ENCODE measurements at places on chromosomes 6 and 20.

GRCh38 chr6:30882204-30882758 is 2.0 kb upstream of the DDR1 start:
- DNase-seq = peak; percentile 70

- peak; percentile 84 for DNase-seq
Observed at GRCh38 chr6:27518881-27519795, 46.2 kb upstream of the ZNF184 start.

GRCh38 chr6:91864911-91865310 is 1278.0 kb upstream of the MAP3K7 start:
- DNase-seq = peak; percentile 5

DNA sequence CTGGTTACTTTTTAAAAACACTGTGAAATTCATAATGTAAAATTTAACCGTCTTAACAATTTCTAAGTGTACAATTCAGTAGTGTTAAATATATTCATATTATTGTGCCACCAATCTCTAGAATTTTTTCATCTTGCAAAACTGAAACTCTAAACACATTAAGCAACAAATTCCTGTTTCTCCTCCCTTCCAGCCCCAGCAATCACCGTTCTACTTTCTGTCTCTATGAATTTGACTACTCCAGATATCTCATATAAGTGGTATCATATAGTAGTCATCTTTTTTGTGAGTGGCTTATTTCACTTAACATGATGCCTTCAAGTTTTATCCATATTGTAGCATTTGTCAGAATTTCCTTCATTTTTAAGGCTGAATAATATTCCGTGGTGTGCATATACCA is 44.7 kb downstream of the RSPH3 start:
- no peak for DNase-seq

DNA sequence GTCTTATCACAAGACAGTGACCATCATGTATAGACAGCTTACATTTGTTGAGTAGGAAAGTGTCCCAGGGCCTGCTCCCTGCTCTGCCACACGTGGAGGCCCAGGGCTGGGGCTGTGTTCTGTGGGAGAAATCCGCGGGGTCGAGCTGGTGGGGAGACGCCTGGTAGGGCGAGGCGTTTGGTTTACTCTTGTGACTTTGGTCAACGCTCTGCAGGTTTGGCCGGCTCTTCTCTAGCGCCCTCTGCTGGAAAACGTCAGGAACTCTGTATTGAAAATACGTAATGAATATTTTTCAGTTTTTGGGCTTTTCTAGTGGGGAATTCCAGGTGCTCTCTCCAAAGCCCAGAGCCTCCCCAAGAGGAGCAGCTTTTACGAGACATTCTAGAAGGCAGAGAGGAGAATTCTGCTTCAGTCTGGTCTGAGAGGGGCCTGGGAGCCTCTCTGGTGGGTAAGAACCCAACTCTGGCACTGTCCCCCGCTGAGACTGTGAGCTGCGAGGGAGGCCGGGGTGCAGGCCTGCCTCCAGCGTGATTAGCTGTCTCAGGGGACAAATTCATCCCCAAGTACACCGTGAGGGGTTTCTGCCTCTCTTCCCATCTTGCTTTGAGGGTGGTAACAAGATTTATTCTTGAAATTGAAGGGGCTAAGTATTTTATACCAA is 112.6 kb upstream of the RALGAPA2 start:
- peak; percentile 77 for DNase-seq

- DNase-seq = no peak
Observed at GRCh38 chr6:45687570-45687969, 309.8 kb upstream of the SUPT3H start.

DNA sequence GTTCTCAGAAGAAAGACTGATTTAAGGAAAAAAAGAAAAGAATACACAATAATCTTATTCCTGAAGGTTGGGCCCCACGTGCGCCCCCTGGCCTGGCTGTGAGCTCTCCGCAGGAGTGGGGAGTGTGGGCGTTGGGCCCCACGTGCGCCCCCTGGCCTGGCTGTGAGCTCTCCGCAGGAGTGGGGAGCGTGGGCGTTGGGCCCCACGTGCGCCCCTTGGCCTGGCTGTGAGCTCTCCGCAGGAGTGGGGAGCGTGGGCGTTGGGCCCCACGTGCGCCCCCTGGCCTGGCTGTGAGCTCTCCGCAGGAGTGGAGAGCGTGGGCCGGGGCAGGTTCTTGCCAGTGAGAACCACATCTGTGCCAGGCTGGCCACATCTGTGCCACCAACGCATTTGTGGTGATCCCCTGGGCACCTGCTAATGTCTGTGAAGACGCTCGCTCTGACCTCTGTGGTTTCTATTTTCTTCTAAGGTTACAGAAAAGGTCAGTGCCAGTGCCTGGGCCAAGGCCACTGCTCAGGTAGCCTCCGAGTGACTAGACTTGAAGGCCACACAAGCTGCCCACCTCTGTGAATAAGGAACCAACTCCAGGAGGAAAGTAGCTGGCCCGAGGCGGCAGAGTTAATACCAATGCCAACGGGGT is 41.0 kb downstream of the WDR27 start:
- DNase-seq = no peak

- no peak for DNase-seq
Observed at GRCh38 chr20:44001667-44002596, 87.3 kb downstream of the TOX2 start.

- no peak for DNase-seq
Observed at GRCh38 chr6:66126358-66126757, 419.3 kb upstream of the EYS start.

- no peak for DNase-seq
Observed at GRCh38 chr20:25043499-25044260, 14.3 kb downstream of the ACSS1 start.

DNA sequence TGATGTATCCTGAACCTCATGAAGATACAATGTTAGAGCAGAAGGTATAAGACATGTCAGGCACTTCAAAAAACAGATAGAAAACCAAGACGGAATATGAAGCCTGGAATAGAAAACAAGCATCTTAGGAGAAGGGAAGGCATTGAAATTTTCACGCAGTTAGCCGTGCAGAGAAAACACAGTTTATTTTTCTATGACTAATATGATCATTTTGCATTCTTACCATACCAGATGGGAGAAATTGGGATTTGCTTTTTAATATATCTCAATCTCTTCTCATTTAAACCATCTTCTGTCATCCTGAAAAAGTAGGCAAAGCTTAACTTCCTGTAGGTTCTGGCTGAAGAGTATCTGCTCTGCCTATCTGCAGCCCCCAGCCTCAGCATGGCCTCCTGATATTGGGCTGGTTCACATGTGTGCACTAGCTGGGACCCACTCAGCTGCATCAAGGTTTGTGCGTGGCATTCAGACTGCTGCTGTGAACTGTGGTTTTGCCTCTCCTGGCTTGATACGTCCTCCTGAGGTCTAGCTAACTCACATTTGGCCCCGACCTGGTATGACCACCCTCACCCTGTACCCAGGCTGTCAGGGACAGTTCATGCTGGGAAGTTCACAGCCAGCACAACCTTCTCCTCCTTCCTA is 392.5 kb upstream of the SASH1 start:
- DNase-seq = no peak

DNA sequence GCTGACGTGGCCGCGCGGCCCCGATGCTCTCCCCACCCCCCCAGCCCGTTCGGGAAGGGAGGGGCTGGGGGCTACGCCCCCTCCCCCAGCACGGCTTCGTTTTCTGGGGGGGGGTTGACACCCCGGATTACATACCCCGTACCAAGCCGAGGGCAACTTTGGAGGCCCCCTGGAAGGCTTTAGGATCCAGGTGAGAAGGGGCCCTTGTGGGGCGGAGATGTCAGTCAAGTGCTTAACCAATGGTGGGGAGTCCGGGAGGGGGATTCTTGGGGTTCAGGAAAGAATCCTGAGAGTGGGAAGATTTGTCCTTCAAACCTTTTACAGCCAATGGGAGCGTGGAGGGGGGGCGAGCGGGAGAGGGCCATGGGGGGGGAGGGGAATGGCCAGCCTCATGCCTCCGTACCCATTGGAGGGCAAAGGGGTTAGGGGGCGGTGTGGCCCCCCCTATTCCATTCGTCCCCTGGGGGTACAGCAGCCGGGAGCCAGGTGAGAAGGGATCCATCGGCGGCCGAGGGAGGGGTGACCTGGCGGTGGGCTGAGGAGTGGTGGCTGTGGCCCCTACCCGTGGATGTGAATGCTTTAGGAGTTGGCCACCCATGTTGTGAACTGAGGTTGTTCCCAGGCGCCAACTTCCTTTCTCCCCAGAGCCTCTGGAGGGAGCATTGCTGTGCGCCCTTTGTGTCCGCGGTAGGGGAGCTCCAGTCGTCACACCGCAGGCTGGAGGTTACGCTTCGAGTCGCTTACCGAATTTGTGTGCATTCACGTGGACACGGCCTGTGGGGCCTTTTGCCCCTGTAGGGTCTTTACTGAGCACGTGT is 682 bp downstream of the BRD2 start:
- peak; percentile 89 for DNase-seq

DNA sequence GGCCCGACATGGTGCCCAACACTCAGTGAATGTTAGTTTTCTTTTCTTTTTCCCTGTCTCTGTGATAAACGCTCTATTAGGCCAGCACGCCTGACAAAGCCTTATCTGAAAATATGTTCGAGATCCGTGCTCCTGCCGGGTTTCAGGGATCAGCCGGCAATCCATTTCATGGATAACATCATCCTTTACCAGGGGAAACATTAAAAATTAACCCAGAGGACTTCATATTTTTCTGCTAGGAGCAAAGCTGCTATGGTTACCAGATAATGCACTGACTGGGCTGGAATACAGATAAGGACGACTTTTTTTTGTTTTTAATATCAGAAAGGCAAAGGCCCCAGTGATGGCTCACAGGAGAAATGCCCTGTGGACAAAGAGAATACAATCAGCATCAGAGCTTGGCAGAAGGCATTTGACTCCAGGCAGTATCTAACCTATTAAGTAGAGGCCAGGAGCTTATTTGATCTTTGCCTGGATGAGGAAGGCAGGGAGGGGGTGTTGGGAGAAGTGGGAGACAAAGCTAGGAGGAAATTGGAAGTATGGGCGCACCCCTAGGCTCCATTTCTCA is 482.0 kb upstream of the CHD6 start:
- no peak for DNase-seq

DNA sequence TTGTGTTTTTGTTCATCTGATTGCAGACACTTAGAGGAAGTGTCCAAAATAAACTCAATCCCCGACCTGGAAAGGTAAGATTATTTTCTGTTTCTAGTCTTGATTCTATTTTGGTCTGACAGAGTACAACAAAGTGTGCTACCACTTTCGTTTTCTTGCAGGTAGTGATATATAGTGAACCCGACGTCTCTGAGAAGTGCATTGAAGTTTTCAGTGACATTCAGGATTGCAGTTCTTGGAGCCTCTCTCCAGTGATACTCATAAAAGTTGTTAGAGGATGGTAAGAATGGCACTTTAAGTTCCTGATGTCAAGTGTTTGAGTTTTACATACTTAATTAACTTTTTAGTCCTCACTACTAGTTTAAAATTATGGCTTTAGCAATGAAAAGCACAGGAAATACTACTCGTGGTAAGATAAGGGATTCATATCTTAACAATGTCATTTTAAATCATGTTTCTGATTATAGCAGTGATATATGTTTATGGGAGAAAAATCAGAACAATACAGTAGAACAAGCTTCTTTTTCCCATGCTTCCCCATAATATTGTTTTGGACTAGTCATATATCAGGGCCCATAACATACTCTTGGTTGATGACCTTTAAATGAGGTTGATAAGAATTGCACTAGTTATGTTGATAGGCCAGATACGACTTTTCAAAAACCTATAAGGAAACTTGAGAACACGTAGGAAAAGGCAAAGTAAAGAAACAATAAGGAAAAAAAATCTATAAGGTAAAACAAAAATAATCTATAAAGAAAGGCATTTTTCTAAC is 104.0 kb downstream of the RTN4IP1 start:
- DNase-seq = peak; percentile 29

- DNase-seq = peak; percentile 23
Observed at GRCh38 chr20:3935295-3935955, 46.2 kb downstream of the PANK2 start.

DNA sequence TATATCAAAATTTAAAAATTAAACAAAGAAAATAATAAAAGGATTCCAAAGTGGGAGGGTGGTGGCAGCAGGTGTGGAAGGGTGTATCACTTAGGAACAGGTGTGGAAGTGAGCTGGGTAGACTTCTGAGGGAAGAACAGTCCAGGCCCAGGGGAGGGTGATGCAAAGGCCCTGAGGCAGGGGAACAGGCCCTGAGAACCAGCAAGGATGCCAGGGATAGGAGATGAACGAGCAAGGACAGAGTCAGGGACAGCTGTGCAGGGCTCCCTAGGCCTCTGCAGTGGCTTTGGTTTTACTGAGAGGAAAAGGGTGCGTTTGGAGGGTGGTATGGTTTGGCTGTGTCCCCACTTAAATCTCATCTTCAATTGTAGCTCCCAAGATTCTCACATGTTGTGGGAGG is 9.4 kb upstream of the RAET1E start:
- DNase-seq = no peak

GRCh38 chr6:90502866-90503407 is 83.9 kb downstream of the MAP3K7 start:
- peak; percentile 60 for DNase-seq

DNA sequence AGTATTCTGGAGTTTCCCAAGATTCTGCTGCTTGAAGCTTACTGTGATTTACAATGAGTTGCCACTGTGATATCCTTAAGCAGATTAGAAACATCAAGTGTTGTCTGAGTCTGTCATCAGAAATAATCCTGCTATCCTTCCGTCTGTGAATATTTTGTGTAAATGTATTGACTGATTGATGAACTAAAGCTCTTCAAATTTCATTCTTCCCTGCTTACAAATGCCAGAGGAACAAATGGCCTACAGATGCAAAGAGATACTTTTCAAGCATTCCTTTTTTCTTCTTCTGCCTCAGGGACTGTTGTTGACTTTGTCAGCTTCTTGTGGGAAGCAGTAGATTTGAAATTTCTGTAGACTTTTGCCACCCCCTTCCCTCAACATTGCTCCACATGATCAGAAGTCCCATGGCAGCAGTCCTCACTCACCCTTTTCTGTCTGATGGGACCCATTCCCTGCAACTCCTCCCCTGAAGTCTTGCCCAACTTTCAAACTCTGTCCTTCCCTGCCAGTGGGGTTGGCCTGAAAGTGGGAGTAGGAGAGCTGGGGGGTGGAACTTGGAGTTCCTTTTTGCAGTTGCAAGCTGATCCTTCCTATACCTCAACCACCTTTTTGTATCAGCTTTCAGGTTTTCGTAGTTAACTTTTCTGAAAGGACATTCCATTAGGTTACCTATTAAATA is 38.5 kb upstream of the MLIP start:
- no peak for DNase-seq

- DNase-seq = no peak
Observed at GRCh38 chr6:136351518-136352110, 62.0 kb upstream of the BCLAF1 start.

DNA sequence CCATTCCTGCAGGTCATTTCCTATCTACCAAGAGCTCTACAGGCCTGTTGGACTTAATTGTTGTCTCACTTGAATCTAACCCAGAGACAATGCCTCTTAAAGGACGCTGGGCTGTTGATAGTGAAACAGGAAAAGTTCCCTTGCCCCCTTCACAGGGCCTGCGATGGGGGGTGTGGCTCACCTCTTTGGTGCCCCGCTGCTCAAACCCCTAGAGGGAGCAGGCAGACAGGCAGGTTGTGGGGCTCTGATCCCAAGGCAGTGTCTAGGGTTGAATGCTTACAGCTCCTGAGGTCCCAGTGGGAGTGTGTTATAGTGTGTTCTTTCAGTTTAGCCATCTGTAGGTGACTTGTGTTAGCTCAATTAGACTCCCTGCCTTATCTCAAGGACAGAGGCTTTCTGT is 68.0 kb downstream of the OTOR start:
- no peak for DNase-seq
